Epithelial cell of esophagus (primary cell): ENCODE measurements at places on chromosomes 7 and 10.

DNA sequence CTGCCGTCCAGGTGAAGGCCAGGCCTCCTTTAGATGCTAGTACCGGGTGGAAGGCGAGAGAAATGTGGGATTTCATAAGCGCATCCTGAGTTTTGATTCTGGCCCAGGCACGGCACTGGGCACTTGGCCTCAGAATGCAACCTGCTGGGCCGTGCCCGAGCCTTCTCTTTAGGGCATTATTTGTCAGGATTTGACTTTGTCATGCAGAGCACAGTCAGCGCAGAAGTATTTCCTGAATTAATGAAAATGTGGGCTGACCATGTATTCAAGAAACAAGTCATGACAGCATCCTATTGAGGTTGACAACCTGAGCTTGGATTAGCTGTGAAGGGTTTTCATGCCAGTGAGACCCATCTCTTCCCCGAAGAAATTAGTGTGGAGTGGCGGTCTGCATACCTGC, 34.4 kb downstream of the RCC1L start:
- peak; percentile 95 for DNase-seq

GRCh38 chr10:33335801-33336581, 1.5 kb upstream of the NRP1 start:
- no peak for DNase-seq

- DNase-seq: no peak
These were observed 1.9 kb upstream of the GPR146 start for GRCh38 chr7:1042492-1042833.

GRCh38 chr7:126026421-126027088, 1096.9 kb upstream of the POT1 start:
- peak; percentile 4 for DNase-seq

GRCh38 chr10:76641215-76641614, 996.4 kb downstream of the KCNMA1 start:
- no peak for DNase-seq

DNA sequence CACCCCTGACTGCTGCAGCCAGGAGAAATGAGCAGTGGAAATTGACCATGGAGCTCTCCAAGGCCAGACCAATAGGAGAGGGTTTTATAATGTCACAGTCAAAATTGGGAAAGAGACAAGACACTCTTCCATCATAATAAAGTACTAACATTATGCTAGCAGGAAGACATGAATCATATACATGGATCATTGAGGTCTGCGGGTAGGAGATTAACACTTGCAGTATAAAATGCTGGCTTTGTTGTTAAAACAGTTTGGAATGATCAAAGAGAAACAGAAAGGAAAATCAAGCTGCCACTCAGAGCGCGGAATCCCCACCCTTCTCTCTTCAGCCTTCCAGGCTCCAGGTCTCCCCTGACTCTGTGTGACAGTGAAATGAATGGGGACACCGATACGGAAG, 53.4 kb upstream of the CALN1 start:
- DNase-seq: no peak

DNA sequence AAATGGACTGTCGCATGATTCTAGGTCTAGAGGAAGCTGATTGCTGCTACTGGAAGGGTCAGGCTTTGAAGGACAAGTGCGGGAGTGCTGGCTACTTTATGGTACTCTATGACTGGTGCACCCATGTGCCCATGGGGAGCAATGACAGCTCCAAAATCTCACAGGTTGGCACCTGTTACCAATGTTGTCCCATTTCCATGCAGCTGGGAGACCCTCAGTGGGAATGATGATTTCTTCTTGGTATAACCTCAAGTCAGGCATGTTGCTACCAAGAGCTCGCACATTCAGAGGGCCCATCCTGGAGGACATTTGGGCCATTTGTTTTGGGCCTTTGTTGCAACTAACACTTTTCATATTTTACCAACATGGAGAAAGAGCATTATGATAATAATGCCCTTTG, 174.4 kb downstream of the PRKCQ start:
- no peak for DNase-seq

DNA sequence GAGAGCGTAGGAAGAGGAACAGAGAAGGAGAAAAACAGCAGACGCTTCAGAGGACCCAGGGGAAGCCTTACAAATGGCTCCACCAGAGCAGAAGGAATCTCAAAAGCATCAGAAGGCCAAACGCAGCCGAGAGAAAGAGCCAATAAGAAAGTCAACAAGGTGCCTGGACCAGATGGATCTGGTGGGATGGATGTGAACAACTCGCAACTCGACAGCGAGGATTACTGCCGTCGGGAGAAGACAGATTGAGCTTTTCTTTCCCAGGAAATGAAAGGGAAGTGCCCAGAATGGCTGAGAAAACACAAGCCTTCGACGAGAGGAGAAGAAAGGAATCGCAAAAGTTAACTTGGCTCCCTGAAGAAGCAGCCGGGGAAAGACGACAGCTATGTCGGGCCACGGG, 132.8 kb upstream of the MGMT start:
- no peak for DNase-seq

GRCh38 chr7:87038993-87039690, 20.3 kb downstream of the ELAPOR2 start:
- no peak for DNase-seq

DNA sequence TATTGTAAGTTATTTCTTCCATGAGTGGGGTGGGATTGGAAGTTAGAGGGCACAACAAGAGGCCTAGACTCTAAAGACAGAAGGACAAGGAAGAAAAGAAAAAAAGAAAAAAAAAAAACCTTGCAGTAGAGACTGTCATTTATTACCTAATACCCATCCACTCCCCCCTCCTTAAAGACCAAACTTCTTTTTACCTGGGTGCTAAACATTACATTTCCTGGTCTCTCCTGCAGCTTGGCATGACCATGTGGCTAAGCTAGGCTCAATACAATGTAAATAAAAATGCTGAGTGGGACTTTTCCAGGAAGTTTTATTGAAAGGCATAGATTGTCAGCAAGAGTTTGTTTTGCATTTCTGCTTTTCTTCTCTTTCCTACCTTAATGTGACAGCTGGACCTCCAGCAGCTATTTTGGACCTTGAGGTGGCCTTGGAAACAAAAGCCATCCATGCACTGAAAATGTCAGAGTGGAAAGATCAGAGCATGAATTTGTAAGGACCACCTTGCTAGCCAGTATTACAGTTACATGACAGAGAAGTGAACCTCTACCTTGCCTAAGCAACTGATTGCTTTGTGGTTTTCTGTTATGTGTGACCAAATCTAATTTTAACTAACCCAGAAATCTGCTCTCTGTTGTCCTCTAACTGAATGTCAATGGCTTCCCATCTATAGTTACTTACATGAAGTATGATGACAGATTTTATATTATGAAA, 81.3 kb upstream of the SFMBT2 start:
- DNase-seq: no peak

DNA sequence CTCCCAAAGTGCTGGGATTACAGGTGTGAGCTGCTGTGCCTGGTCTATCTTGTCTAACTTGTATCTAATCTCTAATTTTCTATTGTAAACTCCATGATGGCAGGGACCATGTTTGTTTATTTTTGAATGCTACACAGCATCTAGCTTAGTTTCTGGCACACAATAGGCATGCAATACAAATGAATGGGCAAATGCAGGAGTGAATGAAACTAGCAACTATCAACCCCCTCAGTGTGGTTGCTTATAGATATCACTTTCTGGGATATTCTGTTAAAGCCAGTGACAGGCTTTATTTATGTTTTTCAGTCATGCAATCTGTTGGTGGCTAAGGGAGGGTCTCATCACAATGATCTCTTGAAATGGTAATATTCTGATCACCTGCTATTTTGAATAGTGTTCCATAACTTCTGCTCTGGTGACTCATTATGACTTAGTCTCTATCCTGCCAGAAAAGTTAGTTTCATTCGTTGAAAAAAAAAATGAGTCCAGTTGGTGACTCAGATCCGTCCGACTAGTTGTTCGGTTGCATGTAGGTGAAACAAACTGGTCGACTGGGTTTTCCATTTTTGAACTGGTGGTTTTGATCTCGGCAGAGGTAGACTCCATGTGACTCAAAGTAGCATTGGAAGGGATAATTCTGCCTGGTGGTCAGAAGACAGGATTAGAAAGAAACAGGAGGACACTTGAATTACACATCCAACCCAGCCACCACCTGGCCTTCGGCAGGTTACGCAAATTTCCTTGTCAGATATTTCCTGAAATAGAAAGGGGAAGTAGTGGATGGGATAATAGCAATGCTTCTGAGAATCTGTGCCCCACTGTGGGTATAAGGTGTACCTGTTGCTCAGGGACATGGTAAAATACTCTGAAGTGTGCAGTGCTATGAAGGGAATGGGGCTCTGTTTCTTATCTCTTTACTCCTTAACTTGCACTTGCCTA, 76.8 kb downstream of the GATA3 start:
- peak; percentile 96 for DNase-seq

GRCh38 chr10:80373502-80373901, 16.9 kb downstream of the DYDC2 start:
- no peak for DNase-seq

GRCh38 chr10:105793071-105793470, 1152.0 kb downstream of the SORCS3 start:
- peak; percentile 65 for DNase-seq

- DNase-seq: no peak
These were observed 24.4 kb downstream of the RALA start for GRCh38 chr7:39647816-39648215.

DNA sequence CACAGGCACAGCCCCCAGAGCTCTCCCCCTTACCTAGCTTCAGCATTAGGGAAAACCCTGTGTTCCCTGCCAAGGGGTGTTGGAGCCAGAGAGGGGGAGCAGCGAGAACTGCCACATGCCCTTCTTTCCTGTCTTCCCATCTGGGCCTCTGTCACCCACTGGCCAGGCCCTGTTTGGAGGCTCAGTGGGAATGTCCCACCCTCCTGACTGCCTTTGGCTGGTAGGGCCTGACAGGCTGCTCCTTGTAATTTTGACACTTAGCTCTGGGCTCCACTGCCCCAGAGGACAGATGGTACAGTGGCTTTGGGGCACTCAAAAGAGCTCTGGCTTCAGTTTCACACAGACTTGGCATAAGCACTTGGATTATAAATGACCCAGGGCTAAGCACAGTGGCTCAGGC, 50.6 kb downstream of the GRID2IP start:
- no peak for DNase-seq

DNA sequence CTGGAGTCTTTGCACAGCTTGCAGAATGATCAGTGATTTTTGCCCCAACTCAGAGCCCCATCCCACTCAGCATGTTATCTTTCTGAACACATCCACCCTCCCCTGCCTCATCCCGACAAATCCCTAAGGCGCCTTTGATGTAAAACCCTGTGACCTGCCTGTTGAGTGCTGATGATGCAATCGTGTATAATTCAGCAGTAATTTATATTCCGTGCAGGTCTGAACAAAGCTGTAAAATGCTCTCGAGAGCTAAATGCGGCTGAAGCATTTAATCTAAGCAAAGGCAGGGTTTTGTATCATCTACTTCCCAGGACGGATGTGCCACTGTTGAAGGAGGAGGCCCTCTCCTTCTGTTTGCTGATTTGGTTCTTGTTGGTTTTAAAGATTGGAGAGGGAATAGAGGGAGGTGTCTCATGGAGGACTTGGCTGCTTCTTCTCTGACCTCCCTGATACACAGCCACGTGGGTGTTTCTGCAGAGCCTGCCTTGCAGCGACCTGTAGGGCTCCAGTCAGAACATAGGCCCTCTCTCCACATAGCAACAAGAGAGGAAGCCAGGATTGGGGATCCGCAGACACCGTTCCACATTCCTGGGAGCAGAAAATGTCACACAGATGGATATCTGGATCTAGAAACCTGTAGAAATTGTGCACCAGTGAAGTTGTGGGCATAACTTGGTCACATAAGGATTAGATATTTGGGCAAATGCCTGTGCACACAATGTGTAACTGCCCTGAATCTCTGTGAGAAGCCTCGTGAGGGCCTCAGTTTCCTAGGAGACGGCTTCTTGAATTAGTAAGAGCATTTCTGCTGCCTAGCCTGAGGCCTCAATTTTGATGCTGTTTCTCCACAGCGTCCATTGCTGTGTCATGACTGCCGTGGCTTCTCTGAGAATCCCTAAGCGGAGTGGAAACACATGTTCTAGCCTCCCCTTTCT, 90.2 kb upstream of the AGK start:
- DNase-seq: peak; percentile 77

GRCh38 chr10:133405272-133405671, 11.3 kb downstream of the MTG1 start:
- no peak for DNase-seq

GRCh38 chr7:107944411-107945169, 53.6 kb downstream of the DLD start:
- DNase-seq: no peak

DNA sequence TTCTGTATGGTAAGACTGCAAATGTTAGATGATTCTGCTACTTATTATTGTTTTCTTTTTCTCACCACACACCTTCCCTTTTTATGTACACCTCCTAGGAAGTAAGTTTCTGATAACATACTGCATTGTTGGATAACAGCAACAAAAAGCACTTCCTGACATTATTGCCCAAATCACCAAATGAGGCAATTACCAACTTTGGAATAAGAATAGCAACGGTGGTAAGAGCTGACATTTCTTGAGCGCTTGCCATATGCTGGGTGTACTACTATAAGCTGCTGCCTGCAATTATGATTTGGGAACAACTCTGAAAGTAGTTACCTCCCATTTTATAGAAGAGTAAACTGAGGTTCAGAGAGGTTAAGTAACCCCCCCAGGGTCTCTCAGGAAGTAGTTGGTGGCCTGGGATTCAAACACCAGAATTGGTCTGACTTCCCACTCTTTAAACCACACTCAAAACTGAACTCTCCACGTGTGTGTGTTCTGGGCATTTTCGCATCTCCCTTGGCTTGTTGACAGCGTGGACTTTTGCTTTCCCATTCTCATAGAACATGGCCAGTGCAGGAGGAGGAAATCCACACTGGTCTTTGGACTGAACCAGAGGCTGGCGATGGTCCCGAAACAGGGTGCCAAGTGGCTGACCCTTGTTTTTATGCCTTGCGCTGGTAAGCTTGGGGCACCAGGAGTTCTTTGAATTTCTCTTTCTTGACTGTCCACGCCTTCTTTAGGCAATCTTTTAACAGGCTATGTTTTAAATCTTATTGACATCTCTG, 71.4 kb downstream of the TCF7L2 start:
- no peak for DNase-seq

DNA sequence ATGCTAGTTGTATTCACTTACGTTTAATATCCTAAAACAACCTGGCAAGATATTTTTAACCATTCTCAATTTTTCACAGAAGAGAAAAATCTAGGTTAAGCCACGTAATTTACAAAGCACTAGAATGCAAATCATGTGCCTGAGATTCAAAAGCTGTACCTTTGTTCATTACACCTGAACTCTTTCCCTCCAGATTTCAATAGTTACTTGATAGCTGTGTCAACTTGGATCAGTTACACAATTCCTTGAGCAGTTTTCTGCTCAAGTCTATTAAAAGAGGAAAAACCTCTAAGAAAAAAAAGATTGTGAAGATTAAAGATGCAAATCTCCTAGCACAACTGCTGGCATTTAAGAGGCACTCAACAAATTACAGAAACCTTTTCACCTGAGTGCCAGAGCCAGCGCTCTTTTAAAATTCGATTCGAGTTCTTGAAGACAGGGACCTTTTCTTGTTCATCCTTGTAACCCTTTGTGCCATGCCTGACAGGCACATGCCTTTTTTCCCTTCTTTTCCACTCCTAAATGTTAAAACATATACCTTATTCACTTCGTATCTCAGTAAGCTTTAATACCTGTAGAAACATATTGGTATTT, 886 bp downstream of the NSUN6 start:
- DNase-seq: no peak

GRCh38 chr10:46297406-46298204, 10.8 kb downstream of the ANTXRL start:
- DNase-seq: no peak

- DNase-seq: no peak
These were observed 234.0 kb downstream of the SNX13 start for GRCh38 chr7:17706275-17706674.
